ENCODE measurements at places on chromosomes 7 and 10.

GRCh38 chr7:134891696-134892678, 94.3 kb upstream of the AGBL3 start:
- DNase-seq = no peak

DNA sequence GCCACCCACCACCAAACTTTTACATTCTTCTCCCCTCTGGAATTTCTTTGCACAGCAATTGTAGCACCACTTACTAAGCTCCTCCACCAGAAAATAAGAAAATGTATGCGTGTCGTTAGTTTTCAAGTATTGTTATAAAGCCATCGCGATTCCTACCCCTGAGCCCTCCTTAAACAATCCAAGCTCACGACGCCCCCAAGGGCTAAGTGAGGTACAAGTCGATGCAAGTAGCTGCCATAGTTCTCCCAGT, 1.3 kb downstream of the FRAT2 start:
- no peak for DNase-seq

DNA sequence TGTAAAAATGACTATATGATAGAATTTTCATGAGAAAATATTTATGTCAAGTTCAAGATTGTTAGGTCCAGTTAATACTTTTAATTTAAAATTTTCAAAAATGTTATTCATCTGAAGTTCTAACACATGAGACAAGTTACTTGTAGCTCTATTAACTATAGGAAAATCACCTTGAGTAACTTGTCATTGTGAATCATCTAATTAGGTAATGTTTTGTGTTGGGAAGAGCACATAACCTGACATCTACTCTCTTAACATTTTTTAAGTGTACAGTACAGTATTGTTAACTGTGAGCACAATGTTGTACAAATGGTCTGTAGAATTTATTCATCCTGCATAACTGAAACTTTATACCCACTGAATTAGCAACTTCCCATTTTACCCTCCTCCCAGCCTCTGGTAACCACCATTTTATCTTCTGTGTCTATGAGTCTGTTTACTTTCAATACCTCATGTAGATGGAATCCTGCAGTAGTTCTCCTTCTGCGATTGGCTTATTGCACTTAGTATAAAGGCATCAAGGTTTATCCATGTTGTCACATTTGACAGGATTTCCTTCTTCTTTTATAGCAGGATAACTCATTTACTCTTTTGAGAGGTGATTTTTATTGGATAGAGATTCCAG, 54.6 kb downstream of the ARL4A start:
- DNase-seq = no peak

DNA sequence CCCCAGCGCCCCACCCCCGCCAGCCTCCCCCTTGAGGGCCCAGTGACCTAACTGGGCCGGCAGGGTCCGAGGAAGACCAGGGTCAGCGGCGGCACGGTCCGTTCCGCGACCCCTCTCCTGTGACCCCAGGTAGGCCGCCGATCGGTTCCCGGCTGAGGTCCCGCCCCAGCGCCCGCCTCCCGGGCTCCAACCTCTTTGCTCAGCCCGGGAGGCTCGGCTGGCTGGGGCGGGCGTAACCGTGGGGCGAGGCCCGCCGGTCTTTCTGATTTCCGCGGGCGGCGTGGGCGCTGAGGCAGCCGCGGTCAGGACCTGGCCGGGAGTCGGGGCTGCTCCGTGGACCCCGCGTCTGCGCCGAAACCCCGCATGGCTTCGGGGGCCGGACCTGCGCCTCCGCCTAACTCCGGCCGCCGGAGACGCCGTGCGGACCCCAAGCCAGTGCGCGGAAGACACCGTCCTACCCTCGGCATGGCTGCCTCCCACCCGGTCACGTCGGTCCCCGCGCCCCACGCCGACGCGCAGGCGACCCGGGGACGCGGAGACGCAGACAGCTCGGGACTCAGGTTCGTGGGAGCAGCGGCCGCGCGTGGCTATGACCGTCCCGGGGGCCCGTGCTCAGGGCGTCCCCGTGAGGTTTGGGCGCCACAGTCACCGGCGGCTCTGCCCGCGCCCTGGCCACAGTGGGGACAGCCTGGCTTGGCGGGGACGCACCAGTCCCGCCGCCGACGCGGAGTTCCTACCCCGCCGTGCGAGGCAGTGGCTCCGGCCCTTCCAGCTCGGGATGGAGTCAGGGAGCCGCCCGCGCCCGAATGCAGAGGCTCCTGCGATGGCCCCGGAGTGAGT, 1.0 kb upstream of the VENTX start:
- DNase-seq = no peak

- no peak for DNase-seq
Observed at GRCh38 chr10:31134311-31134952, 102.8 kb upstream of the ZNF438 start.

DNA sequence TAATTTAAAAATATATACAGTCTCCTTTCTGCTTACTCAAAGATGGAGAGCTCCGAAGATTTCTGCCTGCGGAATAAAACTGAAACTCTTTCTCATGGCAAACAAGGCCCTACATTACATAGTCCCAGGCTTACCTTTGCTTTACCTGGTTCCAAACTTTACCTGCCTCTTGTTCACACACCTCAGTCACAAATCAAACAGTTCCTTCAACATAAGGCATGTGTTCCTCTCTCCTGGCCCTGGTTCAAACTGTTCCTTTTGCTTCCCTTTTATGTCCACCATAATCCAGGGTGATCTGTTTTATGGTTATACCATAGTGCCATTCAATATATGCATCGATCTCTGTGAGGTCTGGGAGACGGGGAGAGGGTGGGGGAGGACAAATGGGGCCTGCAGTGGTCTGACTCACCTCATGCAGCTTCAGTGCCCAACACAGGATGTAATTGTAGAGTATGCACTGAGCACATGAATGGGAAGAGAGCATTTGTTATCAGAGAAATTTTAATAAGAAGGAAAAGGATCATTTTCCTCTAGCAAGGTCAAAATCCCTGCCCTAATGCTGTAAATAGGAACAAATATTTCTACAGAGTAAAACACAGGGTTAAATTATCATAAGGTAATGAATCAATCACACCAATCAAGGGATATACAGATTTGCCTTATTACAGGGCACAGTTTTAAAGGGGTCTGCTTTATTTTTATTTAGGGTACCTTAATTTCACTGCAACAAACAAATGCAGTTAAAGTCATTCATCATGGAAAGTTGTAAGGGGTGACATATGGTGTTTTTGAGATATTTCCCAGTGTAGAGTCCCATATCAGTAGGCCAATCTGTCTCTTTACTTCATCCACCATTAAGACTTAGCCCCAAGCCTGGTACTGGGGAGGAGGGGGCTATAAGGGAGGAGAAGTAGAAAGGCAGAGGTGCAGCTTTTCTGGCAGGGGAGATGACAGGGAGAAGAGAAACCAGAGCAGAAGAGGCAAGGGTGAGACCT, 88.8 kb upstream of the PDE1C start:
- DNase-seq = no peak

- peak; percentile 69 for DNase-seq
Observed at GRCh38 chr10:6274040-6274439, 71.3 kb downstream of the PFKFB3 start.

DNA sequence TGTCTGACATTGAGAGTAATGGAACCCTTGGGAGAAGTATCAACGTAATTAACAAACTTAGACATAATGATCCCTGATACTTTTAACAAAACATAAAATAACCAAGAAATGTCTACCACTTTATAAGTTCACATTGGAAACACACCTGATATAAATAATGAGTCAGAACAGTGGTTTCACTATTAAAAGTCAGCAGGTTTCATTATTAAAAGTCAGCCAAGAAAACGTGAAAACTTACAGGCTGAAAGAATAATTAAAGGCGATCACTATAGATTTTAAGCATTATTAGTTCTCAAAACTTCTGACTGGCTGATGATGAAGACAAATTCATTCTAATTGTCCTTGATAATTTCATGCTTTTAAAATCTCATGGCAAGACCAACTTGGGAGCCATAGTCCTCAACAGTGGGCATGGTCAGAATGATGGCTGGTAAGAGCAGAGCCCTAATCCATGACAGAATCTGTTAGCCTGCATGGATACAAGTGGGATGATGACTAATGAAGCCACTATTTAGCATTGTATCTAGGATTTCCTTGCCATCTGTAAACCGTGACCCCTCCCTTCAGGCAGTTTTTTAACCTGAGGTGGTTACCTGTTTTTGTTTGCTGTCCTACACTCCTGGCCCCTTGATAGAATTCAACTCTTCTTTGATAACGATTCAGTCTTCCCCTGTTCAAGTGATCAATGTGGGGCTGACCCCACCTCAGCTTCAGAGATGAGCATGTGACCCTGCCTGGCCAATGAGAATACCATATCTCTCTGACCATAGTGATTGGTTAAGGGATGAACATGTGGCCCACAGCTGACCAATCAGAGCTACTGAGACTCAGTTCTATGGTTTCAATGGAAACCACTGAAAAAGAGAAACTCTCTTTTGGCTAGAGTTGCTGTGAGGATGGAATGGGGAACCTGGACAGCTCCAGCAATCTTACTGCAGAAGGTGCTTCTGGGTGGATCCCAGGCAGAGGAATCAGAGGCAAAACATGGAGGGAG, 151.0 kb downstream of the PLPP4 start:
- no peak for DNase-seq

DNA sequence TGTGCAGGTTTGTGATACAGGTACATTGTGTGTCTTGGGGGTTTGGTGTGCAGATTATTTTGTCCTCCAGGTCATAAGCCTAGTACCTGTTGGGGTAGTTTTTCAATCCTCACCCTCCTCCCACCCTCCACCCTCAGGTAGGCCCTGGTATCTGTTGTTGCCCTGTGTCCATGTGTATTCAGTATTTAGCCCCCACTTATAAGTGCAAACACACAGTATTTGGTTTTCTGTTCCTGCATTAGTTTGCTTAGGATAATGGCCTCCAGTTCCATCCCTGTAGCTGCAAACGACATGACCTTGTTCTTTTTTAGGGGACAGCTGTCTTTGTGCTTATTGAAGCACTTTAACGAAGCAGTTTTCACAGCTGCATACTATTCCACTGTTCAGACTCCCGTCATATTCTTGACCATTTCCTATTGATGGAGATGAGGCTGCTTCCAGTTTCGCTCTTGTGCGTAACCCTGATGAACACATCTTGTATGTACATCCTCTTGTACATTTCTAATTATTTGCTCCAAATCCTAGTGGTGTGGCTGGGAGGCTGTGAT, 47.4 kb downstream of the LHPP start:
- no peak for DNase-seq

DNA sequence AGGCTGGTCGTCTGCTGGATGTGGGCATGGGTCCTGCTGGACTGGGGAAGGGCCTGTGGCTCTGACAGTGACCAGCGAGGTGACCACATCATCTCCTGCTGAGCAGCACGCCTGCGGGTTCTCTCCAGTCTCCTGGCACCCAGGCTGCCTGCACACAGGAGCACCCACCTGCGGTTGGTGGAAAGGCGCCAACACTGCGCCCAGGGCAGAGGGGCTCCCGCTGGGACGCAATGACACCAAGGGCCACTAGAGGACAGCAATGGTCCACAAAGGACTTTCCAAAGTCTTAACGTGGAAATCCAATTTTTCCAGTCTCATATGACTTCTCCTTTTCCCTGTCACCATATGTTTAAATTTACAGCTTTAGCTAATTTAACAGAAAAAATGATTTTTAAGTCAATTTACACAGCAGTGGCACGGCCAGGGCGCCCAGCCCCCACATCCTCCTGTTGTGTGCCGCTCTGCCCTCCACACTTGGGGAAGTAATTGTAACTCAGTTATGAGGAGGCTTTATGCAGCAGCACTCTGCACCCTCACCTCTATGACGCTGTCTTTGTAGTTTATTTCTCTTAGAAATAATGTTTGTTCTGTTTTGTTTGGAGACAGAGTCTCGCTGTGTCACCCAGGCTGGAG, 38.1 kb downstream of the CFAP46 start:
- DNase-seq = peak; percentile 62

DNA sequence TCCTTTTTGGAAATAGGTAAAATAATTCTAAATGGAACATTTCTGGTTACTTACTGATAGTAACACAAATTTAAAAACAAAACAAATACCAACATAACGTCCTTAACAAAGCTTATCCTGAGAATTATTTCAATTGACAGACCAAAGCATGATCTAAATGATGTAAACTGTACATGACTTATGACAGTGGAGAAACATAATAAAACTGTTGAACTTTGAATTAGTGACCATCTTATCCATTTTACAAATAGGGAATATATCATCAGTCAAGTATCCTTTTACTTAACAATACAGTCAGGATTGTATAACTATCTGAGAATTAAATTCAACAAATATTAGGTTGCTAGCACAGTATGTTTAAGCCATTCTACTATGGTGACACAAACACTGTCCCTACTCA, 2.4 kb downstream of the IPMK start:
- DNase-seq = peak; percentile 13

DNA sequence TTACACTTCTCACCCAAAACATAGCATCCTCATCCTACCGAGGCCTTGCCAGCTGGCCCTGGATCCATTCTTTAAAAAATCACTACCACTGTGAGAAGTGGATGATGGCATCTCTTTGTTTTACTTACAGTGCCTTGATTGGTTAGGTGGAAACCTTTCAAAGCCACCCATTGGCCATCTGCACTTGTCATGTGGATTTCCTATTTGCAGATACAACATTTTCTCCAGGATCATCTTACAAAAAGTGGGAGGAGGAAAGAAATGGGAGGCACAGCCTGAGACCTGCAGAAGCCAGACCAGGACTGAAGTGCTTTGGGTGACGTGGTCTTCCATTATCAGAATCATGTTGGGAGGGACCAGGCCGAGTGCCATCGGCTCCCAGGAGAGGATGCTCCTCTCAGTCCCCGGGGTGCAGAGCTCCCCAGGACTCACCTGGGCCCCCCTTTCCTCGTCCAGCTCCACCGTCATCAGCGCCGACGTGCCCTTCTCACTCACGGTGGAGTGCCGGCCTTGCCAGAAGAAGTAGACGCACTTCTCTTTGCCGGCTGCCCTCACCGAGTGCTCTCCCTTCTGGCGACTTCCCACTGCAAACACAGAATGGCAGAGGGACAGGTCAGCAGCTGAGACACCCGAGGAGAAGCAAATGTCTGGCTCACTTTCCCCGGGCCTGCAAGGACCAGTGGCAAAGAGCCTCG, 161.2 kb downstream of the SVIL start:
- DNase-seq = no peak

- peak; percentile 95 for DNase-seq
Observed at GRCh38 chr10:113788604-113789083, 37.2 kb downstream of the PLEKHS1 start.

GRCh38 chr10:3215153-3215775, 42.7 kb upstream of the PITRM1 start:
- no peak for DNase-seq

Measured in suppressor macrophage treated with lipopolysaccharide for 4 hours (primary cell).